ENCODE measurements at places on chromosomes 4 and X.

DNA sequence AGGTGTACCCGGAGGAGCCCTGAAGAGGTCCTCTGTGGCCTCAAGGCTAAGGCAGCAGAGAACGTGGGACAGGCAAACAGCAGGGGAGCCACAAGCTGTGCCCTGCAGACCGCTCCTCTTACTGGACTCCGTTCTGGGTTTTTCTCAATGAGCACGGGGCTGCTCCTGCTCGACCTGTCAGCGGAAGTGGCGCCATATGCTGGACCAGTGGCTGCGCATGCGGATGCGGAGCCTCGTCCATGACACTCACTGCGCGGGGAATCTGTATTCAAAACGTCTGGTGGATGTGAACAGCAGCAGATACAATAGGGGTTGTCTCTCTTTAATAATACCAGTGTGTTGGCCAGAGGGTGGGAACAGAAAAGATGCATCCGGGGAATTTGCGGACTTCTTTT lies 29.5 kb downstream of the REELD1 start:
- no peak for DNase-seq

DNA sequence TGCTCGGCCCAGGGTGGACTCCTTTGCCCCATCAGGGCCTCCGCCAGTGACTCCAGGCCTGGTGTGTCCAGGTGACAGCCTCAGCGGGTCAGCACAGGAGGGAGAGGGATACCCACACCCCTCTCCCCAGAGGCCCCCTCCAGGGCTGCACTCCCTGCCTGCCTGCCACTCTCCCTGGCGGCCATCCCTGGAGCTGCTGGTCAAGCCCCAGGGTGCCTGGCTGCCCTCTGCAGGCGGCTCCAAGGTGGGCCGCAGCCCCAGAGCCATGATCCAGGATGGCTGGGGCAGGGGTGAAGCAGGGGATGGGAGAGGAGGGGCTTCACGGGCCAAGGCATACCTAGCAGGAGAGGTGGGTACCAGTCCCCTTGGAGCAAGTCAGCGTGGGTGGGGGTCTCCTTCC lies 3.8 kb downstream of the FGFRL1 start:
- no peak for DNase-seq

DNA sequence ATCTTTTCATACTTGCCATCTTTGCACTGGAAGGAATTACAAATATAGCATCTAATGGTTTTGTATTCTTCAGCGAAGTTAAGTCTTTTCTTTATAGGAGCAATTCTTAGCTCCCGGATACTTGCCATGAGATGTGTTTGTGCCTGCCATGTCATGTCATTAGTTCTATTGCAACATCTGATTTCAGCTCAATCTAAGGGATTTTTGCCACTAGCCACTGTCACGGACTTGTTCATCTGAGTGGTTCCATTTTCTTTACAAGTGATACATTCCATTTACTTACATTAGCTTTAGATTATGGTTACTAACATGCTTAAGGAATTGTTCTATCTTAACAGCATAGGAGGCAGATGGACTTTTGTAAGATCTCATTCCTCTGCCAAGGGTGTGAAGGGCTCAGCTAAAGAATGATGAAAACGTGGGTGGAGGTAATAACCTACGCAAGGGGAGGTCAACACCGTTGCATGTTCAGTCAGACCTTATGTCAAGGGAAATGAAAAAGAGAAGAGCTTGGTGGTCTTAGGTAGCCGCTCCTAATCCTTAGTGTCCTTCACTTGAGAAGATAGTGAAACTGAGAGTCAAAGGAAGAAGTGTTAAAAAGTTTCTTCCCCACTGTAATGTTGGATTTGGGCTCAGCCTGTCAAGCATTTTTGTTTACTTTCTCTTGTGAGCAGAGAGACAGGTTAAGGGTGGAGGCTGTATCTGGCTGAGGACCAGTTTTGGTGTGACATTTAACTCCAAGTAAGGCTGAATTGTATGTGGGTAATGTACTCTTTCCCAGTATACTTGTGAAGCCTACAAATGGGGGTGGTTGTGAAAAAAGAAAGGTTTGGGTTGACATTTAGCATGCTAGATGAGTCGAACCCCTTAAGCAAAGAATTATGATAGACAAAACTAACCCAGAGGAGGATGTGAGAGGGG lies 3.6 kb upstream of the KLHL2 start:
- DNase-seq, result no peak

DNA sequence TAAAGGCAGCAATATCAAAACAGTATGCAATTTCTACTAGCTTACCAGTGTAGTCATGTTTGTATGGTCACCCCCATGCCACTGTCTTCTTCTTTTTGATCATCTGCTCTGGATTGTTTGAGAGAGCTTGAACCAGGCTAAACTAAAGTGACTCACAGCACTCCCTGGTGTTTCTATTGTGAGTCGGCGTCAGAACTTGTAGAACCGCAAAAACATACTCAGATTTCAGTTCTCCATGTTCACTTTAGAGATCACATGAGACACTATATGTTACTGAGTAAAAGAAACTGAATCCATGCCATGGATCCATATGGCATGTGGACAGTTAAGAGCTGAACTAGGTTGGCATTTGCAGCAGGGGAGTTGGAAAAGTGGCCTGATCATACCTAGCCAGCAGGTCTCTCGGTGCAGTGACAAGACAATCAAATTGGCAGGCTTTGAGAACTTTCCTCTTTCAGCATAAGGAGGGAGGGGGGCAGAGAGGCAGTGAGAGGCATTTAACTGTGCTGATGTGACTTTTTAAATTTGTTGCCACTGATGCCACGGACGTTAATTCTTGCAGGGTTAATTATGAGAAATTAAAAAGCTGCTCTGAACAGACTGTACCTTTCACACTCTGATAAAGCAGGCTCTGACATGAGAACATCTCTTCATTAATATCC lies 88.4 kb downstream of the AFF2 start:
- DNase-seq, result no peak

DNA sequence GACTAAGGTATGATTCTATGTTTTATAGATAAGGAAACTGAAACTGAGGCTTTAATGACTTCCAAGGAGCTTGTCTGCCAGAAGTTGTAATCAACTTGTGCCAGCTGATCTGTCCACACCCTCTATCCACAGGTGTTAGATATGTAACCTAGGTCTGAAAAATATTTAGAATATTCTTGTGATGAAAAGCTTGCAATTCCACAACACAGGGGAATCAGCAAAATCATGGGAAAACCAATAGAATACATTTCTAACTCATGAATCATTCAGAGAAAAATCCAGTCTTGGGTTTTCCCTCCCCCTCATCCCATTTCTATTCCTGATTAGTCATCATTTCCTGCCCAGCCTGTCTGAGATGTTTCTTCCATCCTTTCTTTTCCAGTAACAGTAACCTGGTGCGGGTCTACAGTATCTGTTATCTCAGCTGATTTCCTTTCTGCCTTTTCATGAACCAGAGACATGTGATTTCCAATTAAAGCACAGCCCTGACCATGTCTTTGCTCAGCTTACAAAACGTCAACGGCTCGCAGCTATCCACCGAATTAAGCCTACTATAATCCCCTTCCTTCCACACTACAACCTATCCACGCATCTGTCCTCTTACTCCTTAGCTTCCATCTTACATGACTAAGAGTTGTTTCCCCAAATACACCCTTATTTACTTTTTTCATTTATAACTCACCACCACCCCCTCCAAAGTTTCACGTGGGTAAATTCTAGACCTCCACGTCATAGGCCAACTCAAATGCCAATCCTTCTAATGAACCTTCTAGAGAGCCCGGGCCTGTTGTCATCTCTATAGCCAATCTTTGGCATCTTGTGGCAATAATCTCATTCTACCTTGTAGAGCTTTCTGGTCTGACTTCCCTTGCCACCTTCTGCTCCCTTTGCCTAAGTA lies 961 bp upstream of the NOCT start:
- no peak for DNase-seq
